Hematopoietic multipotent progenitor cell treated with erythropoietin and hydrocortisone succinate and interleukin-3 and kit ligand, for 4 days (in vitro differentiated cells): ENCODE measurements at places on chromosomes 2 and 18.

- DNase-seq, result no peak
Measured at GRCh38 chr2:100520224-100520623, 42.6 kb upstream of the PDCL3 start.

DNA sequence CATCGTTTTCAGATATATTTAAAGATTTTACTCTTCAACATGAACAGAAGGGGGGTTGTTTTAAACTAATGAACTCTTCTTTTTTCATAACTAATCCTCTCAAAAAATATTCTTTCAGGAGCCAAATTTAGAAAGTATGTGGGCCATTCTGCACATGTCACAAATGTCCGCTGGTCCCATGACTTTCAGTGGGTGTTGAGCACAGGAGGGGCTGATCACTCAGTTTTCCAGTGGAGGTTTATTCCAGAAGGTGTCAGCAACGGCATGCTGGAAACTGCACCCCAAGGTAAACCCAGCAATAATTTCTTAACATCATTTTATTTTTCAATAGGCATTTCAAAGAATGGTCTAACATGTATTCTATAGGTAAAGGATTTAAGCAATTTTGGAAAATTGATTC, 136.0 kb downstream of the EML6 start:
- no peak for DNase-seq

DNA sequence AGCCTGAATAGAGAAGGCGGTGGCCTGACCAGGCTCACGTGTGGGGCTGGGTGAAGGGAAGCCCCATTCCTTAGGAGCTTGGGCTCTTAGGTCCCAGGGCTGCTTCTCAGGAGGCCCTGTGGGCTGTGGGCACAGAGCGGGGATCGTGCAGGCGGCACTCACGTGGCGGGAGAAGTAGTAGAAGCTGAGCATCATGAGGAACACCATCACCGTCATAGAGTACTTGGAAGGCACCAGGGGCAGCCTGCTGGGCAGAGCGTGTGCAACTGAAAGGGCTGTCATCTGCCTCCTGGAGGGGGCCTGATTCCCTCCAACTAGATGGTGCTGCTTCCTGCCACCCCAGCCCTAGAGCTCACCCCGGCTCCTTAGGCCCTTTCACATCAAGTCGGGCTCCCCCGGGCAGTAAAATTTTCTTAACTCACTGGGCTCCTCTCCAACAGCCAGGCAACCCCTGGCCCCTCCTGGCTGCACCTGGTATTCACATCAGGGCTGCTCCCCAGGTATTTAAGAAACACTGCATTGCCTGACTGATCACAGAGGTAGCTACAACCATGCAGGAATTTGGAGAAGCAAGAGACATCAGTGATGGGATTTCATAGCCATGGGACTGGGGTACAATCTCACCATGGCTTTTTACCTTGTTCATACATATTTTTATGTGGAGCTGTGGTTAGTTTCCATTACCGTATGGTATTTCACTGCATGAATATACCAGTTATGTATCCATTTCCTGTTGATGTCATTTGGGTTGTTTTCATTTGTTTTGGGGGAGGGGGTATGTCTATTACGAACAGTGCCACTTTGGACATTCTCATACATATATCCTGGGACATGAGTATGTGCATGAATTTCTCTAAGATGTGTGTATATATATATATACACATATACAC, 32.9 kb downstream of the CENPO start:
- no peak for DNase-seq

GRCh38 chr2:6977786-6978185, 60.6 kb downstream of the RNF144A start:
- no peak for DNase-seq

DNA sequence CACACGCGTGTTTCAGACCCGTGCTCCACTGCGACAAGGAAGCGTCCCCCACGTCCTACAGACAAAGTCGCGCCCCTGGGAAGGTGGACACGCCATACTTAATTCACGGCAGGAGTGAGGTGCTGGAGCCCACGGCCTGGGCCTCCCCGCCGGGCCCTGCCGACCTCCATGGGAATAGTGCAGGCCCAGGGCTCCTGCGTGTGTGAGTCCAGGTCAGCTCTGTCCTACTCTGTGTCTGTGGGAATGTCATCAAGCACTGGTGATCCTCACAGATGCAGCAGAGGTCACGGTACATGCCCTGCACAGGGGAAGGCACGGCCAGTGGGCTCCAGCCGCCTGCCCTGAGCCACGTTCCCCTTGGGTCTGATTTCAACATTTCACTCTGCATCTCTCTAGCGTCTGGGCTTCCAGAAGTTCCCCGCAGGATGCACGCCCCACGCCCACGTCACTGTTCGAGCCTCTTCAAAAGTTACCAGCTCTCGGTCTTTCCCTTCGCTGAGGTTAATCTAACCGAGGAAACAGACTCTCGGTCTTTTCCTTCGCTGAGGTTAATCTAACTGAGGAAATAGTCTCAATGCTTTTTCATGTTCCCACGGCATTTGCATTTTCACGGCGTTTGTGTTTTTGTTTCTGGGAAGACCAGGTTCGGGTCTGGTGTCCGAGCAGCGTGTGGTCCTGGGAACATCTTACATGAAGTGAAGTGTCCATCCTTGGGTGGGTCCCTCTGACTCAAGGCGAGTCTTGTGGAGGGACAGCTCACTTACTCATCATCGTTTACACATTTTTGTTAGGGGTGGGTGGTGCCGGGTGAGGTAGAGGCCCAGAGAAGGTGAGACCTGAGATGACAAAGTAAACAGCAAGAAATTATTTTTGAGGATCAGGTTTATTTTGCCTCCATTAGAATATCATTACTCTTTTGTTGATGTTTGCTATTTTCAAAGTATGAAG, 157.3 kb upstream of the ALKAL2 start:
- DNase-seq, result no peak

GRCh38 chr2:240992572-240993291, 5.7 kb upstream of the SNED1 start:
- peak; percentile 39 for DNase-seq

GRCh38 chr2:68710756-68711155, 23.9 kb upstream of the ARHGAP25 start:
- no peak for DNase-seq

DNA sequence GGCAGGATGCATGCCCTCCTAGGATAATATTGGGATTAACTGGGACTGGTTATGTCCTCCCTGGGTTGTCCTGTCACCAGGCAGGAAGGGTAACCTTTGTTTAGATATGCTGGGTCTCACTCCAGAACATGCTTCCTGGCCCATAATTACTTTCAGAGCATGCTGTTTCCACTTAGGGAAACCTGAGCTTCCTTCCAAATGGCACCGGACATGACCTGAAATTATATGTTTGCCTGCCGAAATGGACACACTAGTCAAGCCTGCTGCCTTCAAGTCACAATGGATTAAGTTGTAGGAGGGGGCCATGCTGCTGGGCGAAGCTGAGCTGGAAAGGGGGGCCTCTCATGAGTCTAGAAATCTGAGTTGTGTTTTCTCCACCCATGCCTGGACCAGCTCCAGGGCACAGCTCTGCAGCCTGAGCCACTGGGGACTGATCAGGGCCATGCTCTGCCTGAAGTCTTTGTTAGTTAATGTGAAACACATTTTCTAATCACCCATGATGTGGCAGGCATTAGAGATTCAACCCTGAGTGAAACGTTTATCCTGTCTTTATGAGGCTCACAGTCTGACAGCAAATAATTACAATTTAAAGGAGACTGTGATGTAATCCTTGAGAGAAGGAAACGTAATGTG, 273.3 kb downstream of the TNS1 start:
- no peak for DNase-seq

DNA sequence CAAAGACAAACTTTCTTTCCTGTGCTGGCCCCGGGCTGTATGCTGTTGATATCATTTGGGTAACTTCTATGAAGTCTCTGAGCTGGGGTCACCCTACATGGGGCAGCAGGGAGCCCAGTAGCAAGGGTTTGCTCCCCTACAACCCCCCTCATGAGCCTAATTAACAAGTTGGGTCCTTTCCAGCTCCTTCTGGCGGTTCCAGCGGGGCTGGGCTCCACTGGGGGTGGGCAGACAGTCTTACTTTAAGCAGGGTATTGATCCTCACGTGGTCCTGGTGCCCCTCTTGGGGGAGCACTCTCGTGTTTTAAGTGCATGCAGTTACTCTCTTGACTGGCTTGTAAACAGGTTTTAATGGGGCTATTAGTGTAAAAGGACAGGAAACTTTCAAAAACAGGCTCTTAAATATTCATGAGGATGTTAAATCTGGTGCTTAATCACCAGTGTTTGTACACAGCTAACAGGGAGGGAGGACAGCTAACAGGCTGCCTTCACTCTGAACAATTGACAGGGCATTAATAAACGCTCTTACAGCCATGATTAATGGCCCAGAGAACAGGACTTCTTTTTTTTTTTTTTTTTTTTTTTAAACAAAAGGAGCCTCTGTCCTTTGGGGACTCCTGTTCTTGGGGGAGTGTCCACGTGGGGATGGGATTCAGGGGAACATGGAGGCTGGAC, 36.6 kb upstream of the SKOR2 start:
- no peak for DNase-seq

DNA sequence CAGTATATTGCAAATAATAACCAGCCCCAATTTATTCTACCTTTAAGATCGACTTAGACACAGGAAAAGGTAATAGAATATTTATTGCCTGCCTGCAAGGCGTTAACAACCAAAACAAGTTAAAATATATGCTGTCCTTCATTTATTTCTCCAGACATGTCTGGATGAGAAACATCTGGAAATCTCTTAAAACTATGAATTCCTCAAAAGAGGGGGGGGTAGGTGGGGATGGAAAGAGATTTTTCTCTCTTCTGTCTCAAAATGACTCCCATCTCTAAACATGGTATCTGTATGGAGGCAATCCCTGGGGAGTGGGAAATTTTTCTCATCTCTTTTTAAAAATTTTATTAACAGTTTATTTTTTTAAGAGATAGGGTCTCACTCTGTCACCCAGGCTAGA, 113.0 kb downstream of the CDH2 start:
- DNase-seq, result no peak

DNA sequence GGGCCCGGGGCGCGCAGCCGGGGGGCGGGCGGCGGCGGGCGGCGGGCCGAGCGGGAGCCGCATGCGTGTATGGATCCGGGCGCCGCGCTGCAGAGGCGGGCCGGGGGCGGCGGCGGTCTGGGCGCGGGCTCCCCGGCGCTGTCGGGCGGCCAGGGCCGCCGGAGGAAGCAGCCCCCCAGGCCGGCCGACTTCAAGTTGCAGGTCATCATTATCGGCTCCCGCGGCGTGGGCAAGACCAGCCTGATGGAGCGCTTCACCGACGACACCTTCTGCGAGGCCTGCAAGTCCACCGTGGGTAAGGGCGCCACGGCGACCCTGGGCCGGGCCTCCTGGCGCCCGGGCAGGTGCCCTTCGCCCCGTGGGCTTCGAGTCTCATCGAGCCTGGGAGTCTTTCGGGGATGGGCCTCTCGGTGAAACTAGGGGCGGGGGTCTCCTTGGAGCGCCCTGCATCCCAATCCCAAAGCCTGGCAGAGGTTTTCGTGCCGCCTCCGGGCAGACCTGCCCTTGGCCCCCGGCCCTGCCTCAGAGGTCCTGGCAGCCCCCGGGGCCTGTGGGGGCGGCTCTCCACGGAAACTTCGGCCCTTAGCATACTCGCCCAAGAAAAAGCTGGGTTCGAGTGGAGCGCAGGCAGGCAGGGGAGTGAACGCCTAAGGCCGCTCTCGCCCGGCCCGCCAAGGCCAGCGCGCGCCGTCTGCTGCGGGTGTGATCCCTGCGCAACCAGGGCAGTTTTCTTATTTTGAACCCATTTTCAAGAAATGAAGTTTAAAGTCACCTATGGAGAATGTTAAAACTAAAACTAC, 622 bp downstream of the RAB12 start:
- peak; percentile 42 for DNase-seq

- no peak for DNase-seq
Measured at GRCh38 chr18:57121542-57122112, 25.3 kb upstream of the BOD1L2 start.

- no peak for DNase-seq
Measured at GRCh38 chr2:208006833-208007232, 18.5 kb downstream of the PLEKHM3 start.

GRCh38 chr2:14626873-14627272, 5.6 kb upstream of the LRATD1 start:
- DNase-seq, result no peak

DNA sequence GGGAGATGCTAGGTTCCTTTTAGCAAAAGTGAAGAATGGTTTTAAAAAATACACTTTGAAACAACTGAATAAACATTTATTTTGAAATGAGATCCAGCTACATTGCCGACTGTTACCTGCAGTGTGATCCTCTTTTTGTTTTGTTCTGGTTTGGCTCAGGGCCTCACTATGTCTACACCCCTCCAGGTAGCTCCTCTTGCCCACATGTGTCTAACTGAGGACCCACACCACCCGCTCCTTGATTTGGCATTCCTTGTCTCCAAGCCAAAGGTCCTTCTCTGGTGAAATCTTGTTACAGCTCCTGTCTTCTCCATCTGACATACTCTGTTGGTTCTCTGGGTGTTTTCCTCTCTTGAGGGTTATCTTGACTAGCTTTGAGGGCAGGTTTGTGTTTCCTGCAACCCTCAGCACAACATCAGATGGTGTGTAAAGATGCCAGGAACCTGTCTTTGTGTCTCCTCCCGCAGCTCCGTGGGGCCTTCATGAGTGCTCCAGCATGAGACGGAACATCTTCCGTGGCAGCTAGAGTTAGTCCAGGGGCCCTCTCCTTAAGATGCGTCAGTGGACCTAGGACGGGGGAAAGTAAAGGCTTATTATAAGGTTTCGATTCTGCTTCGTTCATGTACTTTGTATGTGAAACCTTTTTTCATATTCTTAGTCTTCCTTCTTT, 32.1 kb downstream of the MAP4K4 start:
- no peak for DNase-seq

DNA sequence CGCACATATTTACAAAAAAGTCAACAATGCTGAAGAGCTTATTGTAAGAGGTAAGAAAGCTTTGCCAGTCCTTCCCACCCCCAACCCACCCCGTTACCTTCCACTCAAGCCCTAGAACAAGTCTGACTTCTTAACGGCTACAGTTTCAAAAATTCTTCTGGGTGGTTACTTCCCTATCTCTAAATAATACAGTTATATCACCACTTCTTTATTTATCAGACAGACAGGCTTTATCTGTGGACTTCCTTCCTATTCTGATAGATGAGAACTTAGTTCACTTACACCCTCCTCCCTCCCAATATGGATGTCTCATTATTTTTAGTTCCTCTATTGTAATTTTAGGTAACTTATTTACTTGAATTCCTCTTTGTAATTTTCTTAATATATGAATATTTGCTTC, 26.7 kb upstream of the ACTR3 start:
- peak; percentile 82 for DNase-seq

GRCh38 chr2:74414441-74414840, 7.0 kb downstream of the C2orf81 start:
- no peak for DNase-seq

DNA sequence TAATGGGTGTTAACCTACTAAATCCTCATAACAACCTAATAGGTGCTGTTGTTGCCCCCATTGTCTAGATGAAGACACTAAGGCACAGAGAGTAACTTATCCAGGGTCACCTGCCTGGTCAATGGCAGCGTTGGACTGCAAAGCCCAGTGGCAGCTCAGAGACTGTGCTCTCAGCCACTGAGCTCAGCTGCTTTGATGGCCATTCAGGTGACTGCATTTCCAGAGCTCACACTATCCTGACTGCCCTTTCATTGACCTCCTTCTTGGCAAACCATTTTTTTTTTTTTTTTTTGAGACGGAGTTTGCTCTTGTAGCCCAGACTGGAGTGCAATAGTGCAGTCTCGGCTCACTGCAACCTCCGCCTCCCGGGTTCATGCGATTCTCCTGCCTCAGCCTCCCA, 115.2 kb downstream of the MAPK4 start:
- DNase-seq, result no peak

- no peak for DNase-seq
Measured at GRCh38 chr2:128780434-128781080, 461.9 kb upstream of the HS6ST1 start.

GRCh38 chr2:152307863-152308262, 27.1 kb upstream of the FMNL2 start:
- no peak for DNase-seq
